ENCODE measurements at places on chromosomes 4 and X. TPM values are rescaled to one million over a fixed set of nuclear protein-coding genes. Genes with fewer than 3 reads are reported as not detected.

The BEX4 gene
- total RNA-seq, result 11.4 TPM

The FSTL5 gene
- not detected for total RNA-seq

The BANK1 gene
- total RNA-seq, result under 0.01 TPM

The BTK gene
- total RNA-seq, result not detected

The IDS gene
- total RNA-seq, result 34.2 TPM

The TMEM31 gene
- not detected for total RNA-seq

The SLC6A14 gene
- not detected for total RNA-seq

The GEMIN8 gene
- 15.8 TPM for total RNA-seq

The PDE6B gene
- 0.39 TPM for total RNA-seq

The LNX1 gene
- 0.78 TPM for total RNA-seq

The CXCL5 gene
- 20.2 TPM for total RNA-seq

The CT45A2 gene
- not detected for total RNA-seq

The NAA11 gene
- not detected for total RNA-seq

The NHSL2 gene
- total RNA-seq, result 0.78 TPM

The HTRA3 gene
- 2.3 TPM for total RNA-seq

The NKX3-2 gene
- total RNA-seq, result under 0.01 TPM

The EMCN gene
- total RNA-seq, result not detected

The PF4V1 gene
- not detected for total RNA-seq

The FAT1 gene
- total RNA-seq, result 172 TPM

The CCKAR gene
- total RNA-seq, result not detected

The OPN1MW2 gene
- not detected for total RNA-seq

The CSAG2 gene
- total RNA-seq, result not detected

The TEC gene
- 1.6 TPM for total RNA-seq

The ACE2 gene
- under 0.01 TPM for total RNA-seq

The PCYT1B gene
- total RNA-seq, result under 0.01 TPM

The TMEM47 gene
- 14.7 TPM for total RNA-seq

The CHIC2 gene
- 38.5 TPM for total RNA-seq

The IL3RA gene
- not detected for total RNA-seq

The L1CAM gene
- 0.39 TPM for total RNA-seq

The LDB2 gene
- 5.1 TPM for total RNA-seq

The IQSEC2 gene
- total RNA-seq, result 5.9 TPM

The TSPAN6 gene
- total RNA-seq, result 16.6 TPM

Data from subcutaneous preadipocyte (primary cell).